CD4-positive, alpha-beta T cell treated with Interleukin-21 for 1 hour (primary cell): ENCODE measurements at places on chromosomes 13 and 19.

DNA sequence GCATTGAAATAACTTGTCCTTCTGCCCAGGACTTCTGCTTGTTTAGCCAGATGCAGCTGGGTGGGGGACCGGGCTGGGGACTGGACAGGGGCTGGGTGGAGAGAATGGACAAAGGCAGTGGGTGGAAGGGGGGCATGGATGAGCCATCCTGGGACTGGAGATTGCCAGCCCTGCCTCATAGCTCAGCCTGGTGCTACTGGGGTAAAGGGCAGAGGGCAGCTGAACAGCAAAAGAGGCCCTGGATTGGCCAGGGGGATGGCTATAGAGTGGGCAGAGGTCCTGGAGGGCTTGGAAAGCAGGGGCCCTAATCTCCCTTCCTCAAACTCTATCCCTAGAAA lies 17.7 kb upstream of the PLAUR start:
- no peak for DNase-seq

- no peak for DNase-seq
These were observed 17.6 kb downstream of the CLPTM1 start for GRCh38 chr19:44972802-44973201.

- no peak for DNase-seq
These were observed 48.4 kb upstream of the MEDAG start for GRCh38 chr13:30857636-30858035.

GRCh38 chr19:15469513-15470297 lies 5.4 kb upstream of the RASAL3 start:
- peak; percentile 26 for DNase-seq

- no peak for DNase-seq
These were observed 55.4 kb upstream of the SCEL start for GRCh38 chr13:77480066-77480465.

GRCh38 chr19:46732966-46733689 lies 12.7 kb upstream of the FKRP start:
- no peak for DNase-seq

DNA sequence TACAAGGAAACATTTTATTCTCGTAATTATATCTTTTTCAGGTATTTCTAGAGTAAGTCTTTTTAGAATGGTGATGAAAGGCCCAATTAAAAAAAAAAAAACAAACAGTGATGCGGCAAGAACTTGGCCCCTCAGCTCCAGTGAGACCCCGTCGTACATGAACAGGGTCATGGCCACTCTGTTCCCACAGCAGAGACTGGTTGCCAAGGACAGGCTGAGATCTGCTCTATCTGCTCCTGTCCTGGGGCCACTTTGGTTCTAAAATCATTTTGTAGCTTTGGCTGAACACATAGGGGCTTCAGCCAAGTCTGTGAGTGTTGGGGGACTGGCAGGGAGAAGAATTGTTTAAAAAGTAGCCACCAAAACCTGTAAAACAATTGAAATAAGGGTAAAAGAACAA lies 286.9 kb downstream of the RFC3 start:
- DNase-seq, result no peak

- no peak for DNase-seq
These were observed 23.1 kb downstream of the FXYD5 start for GRCh38 chr19:35177377-35178274.

DNA sequence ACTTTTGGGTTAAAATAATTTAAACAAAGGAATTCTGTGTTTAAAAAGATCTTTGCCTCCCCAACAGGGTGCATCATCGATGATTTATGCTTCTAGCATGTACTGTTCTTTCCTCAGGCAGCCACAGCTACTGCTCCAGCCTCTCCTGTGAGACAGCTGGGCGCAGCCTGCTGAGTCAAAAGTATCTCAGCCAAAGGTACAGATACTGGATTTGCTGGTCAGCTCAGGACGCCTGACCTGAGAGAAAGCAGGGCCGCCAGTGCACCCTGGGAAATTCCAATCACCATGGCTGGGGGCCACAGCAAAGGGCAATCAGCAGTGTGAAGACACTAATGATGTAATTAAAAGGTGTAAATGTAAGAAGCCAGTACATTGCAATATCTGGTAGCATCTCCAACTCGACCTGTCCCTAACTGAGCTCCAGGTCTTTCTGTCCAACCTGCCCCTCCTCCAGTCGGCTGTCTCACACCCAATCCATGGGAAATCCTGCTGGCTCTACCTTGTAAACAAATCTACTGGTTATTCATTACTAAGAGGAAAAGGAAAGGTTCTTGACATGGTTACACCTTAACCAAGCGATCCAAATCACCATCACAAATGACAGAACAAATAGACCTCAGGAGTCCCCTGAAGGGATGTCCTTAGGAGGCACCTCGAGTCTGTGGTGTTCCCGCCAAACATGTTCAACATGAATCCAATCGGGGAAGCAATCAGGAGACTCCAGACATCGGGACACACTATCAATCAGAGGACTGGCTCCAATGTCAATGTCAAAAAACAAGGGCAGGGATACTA lies 7.3 kb downstream of the OPA3 start:
- DNase-seq, result no peak

GRCh38 chr19:48147597-48148175 lies 22.5 kb downstream of the LIG1 start:
- no peak for DNase-seq

GRCh38 chr13:101919541-101920181 lies 467.2 kb downstream of the ITGBL1 start:
- DNase-seq, result no peak

- no peak for DNase-seq
These were observed 5.2 kb downstream of the BORCS8 start for GRCh38 chr19:19186742-19187141.

DNA sequence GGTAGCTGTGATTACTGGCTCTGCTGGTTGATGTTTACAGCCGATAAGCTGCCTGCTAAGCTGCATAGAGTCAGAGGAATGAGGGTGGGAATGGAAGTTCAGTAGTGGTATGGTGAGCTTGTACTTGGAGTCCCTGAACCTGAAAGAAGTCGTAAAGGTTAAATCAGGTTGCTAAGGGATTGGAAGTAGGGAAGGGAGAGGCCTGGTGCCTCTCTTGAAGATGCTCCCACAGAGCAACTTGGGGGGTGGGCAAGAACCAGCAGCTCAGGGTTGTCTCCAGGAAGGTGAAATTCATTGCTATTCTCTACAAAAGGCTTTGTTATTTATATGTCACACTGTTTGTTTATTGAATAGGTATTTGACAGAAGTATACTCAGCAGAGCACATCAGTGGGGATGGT lies 73.8 kb upstream of the OLFM4 start:
- no peak for DNase-seq

DNA sequence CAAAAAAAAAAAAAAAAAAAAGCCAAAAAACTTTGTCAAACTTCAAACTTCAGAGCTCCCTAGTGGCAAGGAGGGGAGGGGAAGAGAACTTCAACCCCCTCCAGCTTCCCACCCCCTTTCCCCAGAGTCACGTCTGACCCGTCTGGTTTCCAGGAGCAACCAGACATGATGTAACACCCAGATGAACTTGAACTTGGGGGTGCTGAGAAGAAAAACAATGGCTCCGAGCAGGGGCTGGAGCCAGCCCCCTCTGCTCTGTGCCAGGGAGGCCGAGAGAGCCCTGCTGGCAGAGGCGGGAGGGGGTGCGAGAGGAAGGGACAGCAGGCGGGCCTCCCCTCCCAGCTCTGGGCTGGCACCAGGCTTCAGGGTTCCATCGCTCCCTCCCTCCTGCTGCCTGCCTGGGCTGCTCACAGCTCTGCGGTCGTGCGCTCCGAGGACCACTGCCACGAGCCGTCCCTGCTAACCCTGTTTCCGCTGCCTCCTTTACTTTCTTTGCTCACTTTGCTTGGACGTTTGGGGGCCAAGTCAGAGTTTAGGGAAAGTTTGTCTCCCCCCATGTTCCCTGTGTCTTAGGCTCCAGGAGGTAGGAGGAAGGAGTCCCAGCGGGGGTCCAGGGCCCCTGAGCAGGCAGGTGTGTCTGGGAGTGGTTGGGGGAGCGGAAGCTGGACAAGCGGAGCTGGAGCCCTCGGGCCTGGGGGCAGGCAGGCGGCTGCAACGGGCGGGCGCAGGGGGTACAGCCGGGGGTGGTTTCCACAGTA lies 11.1 kb downstream of the LYL1 start:
- DNase-seq, result no peak

DNA sequence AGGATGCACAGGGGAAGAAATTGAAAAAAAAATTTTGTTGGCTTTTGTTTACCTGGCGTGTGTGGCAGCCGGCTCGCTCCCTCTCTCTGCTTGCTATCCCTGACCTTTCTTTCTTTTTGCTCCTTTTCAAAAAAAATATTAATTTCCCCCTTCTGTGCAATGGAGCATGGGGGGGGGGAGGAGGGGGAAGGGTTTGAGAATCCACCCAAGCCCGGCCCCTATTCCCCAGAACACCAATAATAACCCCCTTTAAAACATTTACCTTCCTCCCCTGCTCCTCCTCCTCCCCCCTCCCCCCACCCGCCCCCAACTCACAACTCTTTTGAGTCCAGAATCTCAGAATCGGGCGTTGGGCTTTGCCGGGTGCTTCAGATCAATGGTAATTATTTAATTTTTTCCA lies 28.4 kb downstream of the NFIX start:
- no peak for DNase-seq

DNA sequence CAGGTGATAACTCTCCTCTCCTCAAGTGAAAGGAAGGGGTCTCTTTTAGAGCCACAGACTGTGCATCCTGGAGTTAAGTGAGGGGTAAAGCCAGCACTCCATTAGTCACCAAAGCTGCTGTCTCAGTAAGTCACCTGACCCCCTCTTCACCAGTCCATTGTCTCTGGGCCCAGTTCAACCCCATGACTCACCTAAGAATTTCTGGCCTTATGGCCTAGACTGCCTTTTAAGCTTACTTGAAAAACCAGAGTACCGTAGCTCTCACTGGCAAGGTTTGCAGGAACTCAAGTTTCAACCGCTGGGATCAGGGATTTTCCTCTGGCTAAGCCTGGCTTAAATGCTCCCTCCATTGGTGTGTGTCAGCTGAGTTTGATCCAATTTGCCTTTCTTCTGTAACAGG lies 23.4 kb upstream of the EID2 start:
- no peak for DNase-seq

GRCh38 chr19:33520844-33521479 lies 629 bp downstream of the PEPD start:
- no peak for DNase-seq

DNA sequence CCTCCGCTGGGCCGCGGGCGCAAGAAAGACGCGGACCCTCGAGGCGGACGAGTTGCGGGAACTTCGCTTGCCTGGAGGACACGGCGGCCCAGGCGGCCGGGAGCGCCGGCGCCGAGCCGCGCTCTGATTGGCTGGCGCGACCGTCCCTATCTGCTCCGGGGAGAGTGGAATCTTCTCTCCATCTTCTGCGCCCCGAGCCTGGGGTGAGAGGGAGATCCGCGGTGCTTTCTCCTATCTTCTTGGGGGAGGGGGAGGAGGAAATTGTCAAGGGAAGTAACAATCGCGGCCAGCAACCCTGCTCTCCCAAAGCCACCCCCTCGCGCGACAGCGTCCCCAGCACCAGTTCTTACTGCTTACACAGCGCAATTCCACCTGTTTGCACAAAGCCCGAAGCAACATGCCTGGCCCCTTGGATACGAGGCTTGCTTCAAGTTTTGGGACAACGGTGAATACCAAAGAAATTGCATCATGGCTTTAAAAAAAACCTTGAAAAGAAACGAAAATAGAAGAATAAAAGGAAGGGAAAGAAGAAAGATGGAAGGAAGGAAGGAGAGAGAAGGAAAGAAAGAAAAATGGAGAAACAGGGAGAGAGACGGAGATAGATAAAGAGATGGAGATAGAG lies 4.8 kb downstream of the SOX21 start:
- DNase-seq, result no peak

DNA sequence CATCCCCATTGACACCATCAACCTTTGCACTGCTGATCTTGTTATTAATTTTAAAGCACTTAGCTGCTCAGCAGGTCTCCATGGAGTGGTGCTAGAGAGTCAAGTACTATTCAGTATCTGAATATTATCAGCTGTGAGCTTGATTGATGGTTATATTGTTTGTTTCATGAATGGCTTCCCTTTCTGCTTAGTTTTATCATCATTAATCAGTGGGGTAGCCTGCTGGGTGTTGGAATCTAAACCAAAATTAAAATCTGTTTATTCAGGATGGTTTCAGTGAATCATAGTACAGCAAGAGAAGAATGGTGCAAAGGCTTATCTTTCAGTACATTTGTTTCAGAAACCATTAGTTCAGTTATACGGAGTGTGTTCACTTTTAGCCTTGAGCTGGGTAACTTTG lies 42.5 kb upstream of the SCEL start:
- DNase-seq, result no peak

DNA sequence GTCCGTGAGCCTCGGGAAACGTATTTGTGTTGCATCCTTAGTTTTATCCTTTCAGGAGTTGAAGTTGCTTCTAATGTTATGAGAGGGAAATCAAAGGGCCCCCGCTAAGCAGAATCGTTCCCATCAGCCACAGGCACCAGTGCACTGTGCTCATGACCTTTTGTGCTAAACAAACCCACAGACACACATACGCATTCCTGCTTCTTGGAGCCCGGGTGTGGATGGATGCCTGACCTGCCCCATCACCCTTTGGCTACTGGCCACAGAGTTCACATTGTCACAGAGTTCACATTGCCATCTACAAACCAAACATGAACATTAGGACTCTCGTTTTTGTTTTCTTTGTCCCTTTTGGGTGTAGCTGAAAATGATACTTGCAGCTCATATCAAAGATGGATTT lies 47.2 kb downstream of the CHST8 start:
- DNase-seq, result no peak

DNA sequence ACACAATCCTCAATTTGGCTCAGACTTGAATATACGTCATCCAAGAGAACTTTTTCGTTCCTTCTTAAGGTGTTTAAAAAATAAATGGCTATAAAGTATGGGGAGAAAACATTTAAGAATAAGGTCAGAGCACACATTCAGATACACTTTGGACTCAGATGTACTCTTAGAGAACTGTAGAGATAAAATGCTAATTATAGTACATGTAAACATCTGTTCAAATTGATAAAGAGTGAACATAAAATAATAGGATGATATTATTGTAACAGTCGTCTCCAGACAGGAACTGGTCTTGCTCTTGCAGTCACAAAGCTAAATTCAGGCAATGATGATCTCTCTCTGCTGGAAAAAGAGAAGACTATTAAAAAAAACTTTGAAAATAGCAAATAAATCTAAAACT lies 91.4 kb downstream of the RBM26 start:
- DNase-seq, result no peak

- no peak for DNase-seq
These were observed 15.1 kb upstream of the PDX1 start for GRCh38 chr13:27904719-27905118.

GRCh38 chr13:31385540-31385939 lies 185.8 kb downstream of the B3GLCT start:
- DNase-seq, result no peak

GRCh38 chr19:1270213-1270853 lies 1.2 kb downstream of the CIRBP start:
- DNase-seq, result peak; percentile 44

GRCh38 chr13:84129966-84130365 lies 247.7 kb upstream of the SLITRK1 start:
- DNase-seq, result no peak
